HuH-7.5 (cell line): ENCODE measurements at places on chromosomes 11 and 22.
A peak's percentile ranks its signal among the peaks of the same experiment; 100 is the strongest.

DNA sequence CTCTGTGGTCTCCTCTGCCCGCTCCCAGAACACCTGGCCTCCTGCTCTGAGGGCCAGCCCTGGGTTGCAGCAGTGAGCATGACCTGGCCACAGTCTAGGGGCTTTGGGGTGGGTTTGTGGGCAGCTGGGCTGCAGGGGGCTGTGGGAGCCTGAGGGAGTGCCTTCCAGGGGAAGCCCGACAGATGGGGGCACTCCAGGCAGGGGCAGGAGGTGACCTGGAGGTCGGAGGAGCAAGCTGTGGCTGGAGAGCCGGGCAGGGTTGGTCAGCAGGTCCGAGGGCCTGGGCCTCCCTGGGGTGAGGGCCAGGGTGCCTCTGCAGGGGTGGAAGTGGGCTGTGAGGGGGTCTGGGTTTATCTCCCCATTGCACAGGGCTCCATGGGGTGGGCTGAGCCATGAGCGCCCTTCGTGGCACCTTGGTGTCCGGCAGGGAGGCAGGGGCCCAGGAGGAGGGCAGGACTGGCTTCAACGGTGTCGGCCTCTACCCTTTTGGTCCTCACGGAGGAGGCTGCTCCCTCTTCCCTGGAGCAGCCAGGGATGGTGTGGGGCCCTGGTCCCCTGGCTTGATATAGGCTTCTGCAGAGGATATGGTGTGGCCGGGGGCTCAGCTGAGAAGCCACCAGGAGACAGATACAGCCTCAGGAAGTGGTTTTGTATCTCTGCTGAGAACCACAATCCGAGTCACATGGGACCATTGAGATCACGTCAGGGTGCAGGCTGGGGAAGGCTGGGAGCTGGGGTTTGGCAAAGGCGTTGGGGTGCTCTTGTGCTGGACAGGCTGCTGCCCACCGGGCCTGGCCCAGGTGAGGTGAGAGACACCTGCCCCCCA, 22.3 kb downstream of the KCNQ1 start:
- DNase-seq: no peak

GRCh38 chr22:36922711-36923110, 9.3 kb downstream of the CSF2RB start:
- DNase-seq: no peak

- DNase-seq: no peak
Observed at GRCh38 chr22:49269371-49269770, 558.3 kb downstream of the BRD1 start.

GRCh38 chr11:116563028-116563711, 209.6 kb downstream of the BUD13 start:
- no peak for DNase-seq

DNA sequence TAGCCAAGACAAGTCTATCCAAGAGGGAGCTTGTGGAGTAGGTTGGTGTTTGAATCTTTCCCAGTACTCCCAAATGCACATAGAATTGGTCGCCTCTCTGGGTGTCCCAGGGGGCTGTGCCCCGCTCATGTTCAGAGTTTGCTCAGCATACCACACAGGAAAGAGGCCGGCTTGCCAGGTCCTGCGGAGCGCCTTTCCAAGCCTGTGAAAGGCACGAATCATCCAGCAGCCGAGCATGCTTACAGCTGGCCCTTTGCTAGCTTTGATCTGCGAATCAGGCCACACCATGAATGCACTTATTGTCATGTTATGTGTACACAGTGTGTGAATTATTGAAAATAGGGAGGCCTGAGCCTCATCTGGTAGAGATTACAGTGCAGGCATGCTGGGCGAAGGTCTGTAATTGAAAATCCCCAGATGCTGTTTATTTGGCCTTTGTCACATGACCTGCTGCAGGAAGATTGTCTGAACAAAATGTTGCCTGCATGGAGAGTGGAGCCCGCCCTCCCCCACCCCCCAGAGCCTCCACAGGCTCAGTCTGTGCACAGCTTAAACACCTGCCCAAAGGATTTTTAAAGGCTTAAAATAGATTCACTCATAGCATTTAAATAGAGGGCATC, 163.3 kb upstream of the RASSF10 start:
- peak; percentile 23 for DNase-seq

DNA sequence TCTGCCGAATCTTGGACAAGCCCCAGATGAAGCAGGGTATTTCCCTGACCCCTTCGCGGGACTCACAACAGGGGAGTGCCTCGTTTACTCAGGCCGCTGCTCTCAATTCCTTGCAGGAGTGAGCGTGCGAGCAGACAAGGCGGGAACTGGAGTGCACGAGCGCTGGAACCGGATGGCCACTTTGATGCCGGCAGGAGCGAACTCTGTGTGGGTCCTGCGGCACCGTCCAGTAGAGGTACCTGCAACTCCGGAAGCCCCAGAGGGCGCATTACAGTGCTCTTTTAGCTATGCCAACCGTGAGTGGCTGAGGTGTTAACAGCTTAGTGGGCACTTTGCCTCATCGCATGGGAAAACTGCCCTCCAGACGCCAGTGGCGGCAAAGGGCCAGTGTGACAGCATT, 182.3 kb upstream of the ANO3 start:
- no peak for DNase-seq

GRCh38 chr11:83047515-83048225, 24.0 kb downstream of the RAB30 start:
- no peak for DNase-seq

GRCh38 chr11:9038541-9038940, 34.7 kb upstream of the NRIP3 start:
- no peak for DNase-seq

GRCh38 chr11:11218629-11218986, 134.4 kb downstream of the CSNK2A3 start:
- DNase-seq: no peak

DNA sequence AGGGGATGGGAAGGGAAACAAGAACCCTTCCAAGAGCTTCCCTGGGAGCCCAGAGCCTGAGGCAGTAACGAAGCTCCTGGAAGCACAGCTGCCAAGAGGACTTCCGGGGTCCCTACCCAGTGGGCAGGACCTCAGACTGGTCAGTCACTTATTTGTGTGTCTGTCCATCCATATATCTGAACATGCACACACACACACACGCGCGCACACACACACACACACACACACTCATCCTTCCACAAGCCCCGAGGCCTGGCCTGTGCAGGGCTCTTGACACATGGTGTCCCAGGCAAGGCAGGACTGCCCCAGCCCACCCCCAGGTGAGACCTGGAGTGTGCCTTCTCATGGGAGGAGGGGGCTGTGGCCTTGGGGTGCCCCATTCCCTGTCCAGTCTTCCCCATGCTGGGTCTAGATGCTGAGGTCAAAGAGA, 44.9 kb downstream of the IGLL5 start:
- no peak for DNase-seq

DNA sequence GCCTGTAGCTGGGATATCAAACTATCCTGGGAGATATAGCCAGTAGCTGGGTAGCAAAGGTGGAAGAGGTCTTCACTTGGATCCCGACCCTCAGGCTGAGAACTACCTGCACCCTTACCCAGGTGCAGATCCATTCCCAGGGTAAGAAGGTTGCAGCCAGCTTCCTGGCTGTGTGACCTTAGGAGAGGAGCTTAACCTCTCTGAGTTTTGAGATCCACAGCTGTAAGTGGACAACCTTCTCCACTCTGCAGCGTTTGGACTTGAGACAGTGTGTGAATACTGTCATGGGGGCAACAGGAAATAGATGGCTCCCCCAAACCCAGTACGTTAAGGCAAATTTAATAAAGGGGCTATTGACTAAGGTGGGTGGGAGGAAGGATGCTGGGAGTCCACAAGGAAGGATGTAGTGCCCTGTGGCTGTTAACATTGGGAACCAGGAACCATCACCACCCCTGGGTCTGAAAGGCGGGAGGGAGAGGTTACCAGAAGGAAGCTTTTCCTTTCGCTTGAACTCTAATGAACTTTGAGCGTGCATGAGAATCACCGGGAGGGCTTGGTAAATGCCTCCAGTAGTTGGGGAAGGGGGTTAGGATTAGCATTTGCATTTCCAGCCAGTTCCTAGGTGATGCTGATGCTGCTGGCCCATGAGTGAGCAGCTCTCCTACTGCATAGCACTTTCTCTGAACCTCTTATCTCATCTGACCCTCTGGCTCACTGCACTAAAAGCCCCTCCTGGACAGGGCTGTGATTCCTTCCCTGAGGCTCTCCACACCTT, 24.4 kb downstream of the SGSM1 start:
- no peak for DNase-seq

DNA sequence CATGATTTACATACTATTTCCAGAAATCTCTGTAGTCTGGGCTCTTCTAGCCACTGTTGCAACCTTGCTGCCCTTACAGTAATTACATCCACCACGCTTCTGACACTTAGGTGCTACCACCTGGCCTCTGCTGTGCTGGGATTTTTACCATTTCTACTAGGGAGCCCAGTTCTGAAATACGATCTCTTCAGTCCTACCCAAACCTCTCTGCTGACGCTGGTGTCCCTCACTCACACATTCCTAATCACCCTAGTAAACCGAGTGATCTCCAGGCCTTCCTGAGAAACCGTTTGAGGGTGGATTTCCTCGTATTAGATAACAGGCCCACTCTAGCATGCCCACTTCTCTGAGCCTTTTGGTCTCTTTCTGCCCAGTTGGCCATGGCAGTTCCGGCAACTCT, 588.9 kb upstream of the CADM1 start:
- no peak for DNase-seq

- no peak for DNase-seq
Observed at GRCh38 chr11:75656044-75656727, 12.7 kb downstream of the MAP6 start.

GRCh38 chr11:70747921-70748320, 349.6 kb downstream of the CTTN start:
- DNase-seq: no peak

DNA sequence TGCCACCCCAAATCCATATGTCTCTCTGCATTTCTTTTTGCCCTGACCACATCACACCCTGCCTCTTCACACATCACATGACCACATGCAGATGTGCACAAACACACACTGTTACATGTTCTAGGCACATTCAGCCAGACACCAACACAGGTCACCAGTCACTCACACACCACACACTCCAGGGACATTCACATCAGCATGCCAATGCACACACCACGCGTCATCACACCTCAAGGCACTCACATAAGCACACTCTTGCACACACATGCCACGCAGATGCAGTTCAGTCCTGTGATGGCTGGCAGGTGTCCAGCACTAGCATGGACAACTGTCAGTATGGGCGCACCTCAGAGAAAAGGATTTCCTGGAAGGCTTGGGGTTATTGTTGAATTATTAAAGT, 77.0 kb upstream of the MYOD1 start:
- no peak for DNase-seq

DNA sequence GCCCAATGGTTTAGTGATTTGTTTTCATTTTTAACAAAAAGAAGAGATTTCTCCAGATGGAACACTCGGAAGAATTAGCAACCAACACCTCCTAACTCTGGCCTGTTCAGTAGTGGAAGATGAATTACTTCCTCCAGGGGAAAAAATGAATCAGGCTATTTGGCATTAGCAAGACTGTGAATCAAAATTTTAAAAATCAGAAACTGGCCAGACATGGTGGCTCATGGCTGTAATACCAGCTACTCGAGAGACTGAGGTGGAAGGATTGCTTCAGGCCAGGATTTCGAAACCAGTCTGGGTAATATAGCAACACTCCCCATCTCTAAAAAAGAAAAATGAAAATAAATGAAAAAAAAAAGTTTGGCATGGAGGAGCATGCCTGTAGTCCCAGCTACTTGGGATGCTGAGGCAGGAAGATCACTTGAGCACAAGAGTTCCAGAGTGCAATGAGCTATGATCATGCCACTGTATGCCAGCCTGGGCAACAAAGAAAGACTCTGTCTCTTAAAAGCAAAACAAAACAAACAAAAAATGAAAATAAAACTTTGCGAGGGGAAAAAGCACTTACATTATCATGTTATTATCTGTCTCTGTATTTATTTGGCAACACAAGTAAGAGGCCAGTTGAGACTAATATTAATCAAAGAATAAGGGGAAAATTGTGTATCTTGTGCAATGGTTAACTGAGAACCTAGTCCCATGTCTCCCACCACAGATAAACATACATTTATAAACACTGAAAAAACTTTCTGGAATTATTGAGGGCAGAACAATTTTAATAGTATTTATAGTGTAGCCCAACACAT, 796.3 kb upstream of the ANO3 start:
- no peak for DNase-seq

- no peak for DNase-seq
Observed at GRCh38 chr11:83493917-83494316, 207.8 kb upstream of the CCDC90B start.

- no peak for DNase-seq
Observed at GRCh38 chr11:68932933-68933577, 29.4 kb downstream of the IGHMBP2 start.

DNA sequence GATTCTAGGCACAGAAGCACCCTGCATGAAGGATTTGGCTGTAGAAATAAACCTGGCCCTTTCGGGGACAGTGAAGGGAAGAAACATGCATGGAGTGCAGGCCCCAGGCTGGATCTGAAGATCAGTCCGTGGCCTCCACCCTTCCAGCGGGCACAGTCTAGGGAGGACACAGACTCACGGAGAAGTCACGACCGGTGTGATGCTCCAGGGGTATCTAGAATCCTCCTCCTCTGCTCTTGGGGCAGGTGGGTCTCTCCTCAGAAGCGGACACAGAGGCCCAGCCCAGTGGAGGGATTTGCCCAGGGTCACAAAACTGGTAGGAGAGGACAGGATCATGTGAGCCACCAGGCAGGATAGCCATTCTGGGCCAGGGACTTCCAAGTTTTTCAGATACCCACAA, 22.4 kb downstream of the SLCO2B1 start:
- no peak for DNase-seq

DNA sequence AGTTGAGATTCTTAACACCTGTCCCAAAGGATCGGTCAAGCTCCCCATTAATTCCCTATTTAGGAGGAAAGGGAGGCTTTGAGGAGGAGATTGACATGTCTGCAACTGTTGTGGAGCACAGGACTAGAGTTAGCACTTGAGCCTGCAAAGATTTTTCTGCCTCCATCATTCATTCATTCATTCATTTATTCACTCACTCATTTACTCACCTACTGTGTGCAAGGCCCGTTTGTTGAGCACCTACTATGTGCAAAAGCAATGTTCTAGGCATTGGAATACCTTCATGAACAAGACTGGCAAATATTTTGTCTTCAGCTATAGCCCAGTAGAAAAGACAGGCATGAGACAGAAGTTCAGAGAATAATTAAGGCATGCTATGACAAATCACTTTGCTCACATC, 43.2 kb upstream of the CD82 start:
- DNase-seq: no peak

DNA sequence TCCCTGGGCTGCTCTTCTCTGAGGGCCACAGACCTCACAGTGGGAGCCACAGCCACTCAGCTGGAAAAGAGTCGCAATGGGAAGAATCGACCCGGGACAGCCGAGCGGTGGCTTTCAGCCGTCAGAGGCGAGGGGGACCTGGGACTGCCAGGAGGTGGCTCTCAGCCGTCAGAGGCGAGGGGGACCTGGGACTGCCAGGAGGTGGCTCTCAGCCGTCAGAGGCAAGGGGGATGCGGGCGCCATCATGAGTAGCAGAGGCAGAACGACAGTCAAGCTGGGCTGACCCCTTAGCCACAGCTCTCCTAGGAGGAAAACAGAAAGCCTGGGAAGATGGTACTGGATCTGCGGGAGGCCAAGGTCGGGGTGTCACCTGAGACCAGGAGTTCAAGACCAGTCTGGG, 14.9 kb upstream of the MUC2 start:
- no peak for DNase-seq

GRCh38 chr11:87299041-87299481, 261.3 kb downstream of the TMEM135 start:
- no peak for DNase-seq
